ENCODE measurements at places on chromosomes 6 and 20.

DNA sequence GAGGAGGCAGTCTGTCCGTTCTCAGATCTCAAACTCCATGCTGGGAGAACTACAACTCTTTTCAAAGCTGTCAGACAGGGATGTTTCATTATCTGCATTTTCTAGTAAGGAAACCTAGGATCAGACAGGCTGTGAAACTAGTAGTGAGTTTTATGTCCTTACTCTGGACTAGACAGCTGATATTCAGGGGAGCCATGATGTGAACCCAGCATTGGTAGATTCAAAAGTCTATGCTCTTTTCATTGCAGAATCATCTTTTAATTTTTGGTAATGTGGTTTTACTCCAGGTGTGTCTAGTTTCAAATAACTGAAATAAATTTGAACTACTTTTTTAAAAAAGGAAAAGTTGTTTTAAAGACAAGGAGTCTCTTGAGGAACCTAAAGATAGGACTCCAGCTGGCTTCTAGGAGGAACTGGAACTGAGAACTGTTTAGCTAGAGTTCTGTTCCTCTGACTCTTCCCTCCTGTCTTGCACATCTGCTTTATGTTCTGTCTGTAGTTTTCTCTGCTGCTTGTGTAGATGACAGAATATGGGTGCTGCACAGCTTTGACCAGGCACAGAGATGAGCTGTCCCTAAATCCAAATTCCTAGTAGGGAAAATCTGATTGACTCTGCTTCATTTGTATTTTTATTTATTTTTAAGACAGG is 27.8 kb upstream of the RNF144B start:
- DNase-seq: no peak

GRCh38 chr6:149421132-149421531 is 21.1 kb downstream of the SUMO4 start:
- no peak for DNase-seq

GRCh38 chr20:50292591-50293283 is 102.1 kb downstream of the CEBPB start:
- DNase-seq: peak; percentile 94

- DNase-seq: no peak
Observed at GRCh38 chr6:168208854-168209253, 110.7 kb downstream of the DACT2 start.

DNA sequence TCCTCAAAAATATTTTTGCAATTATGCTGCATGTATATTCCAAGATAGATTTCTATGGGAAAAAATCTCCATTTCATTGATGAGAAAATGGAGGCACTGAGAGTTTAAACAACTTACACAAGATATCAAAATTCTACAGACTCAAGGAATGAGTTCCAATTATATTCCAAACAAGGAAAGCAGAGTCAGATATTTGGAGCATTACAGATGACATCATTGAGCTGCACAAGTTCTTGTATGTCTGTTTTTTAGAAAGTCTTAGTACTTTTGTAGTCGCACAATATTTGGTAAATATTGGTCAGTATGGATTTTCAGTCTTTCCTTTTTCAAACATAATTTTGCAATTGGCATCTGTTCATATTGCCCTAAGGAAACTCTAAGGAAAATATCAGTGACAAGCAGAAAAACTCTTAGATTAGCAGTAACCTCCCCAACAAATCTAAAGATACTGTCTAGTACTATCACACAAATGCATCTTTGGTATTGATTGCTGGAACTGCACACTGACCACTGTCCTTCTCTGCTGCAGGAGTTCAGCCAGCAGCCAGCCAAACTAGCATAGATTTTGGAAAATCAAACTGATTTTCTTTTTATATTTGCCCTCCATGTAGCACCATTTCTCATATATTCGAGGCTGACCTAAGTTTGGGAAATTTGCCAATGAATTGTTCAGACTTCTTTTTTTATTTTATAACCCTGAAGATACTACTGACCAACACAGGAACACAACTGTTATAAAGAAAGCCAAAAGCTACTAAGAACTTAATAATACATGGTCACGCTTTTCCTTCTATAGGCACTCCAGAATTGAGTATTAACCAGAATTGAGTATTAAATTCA is 51.7 kb upstream of the TBX18 start:
- no peak for DNase-seq

GRCh38 chr20:17565169-17565845 is 4.6 kb upstream of the DSTN start:
- no peak for DNase-seq

DNA sequence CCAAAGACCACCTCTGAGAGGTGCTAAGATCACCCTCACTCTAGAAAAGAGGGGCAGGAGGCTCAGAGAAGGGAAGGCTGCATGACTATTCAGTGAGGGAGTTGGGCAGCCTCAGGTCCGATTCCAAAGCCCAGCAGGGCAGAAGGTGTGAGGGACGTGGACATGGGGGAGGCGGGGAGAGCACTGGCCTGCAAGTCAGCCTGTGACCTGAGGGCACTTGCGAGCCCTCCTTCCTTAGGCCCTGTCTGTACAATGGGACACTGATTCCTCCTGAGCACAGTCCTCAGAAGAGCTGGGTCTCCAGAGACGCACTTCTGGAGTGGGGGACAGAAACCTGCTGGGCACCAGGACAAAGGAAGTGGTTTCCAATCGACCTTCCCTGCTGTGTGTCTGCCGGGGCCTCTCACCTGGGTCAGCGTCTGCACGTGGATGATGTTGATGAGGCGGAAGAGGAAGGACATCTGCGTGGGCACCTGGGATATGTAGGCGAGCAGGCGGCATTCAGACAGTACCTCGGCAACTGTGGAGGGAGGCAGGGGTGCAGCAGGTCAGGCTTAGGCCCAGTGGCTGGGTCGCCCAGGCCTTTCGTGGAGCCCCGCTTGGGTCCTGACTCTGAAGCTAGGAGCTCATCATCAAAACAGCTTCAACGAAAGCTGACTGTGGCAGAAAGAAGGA is 48.5 kb downstream of the MYH7B start:
- no peak for DNase-seq

DNA sequence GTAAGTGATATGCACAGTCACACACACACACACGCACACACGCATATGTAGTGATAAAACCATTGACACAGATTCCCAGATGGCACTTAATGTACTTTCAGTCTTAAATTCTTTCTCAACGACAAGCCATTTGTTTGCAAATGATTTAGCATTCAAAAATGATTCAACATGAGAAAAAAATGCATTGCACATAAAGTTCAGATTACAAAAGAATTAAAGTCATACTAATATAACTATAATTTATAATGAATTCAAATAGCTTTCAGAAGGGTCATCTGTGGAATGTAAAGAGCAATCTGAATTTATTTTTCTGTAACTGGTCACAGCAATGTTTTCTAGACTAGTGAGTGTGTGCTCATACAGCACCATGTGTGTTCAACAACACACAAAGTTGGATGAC is 521.6 kb upstream of the ZNF337 start:
- DNase-seq: no peak

GRCh38 chr6:46203391-46204177 is 32.8 kb upstream of the ENPP5 start:
- DNase-seq: no peak

GRCh38 chr6:11689847-11690246 is 88.8 kb downstream of the ADTRP start:
- no peak for DNase-seq

DNA sequence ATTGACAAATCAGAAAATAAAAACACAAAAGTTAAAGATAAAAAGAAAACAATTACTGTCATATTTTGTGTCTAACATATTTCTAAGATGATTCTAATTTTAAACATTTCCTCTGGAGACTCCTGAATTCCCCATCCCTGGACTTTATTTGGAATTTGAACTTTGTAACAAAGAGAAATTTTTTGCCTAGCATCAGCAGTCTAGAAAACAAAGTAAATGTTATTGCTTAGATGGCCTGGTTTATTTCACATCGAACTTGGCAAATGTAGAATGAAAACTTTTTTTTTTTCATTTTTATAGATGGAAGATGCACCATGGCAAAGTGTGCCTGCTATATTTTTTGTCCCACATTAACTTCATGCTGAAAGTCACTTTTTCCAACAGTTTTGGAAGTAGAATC is 159.1 kb downstream of the TBX18 start:
- no peak for DNase-seq

DNA sequence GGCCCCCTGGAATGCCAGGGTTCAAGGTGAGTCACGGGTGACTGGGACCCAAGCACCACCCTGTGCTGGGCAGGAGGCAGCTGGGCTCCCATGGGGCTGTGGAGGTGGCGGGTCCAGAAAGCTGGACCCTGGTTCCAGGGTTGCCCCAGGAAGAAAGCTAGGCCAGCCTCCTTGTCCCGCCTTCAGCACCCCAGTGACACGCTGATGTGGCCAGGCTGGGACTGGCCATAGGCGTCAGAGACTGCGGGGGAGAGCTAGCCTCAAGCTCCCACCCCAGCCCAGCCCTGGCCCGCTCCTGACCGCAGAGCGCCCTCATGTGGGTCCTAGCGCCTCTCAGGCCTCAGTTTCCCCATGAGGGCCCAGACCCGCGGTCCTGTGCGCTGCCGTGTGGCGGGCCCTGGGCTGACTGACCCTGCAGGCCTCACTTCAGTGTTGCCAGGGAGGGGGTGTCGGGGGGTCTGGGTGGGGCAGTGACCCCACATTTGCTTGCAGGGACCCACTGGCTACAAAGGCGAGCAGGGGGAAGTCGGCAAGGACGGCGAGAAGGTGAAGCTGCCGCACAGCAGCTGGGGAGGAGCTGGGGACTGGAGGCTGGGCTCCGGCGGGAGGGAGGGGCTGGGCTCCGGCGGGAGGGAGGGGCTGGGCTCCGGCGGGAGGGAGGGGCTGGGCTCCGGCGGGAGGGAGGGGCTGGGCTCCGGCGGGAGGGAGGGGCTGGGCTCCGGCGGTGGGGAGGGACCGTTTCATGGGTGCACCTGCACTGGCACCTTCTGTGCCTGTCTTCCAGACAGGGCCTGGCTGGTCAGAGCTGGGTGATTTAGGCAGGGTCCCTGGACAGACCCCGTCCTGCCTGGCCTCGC is 7.9 kb downstream of the COL9A3 start:
- no peak for DNase-seq

- DNase-seq: no peak
Observed at GRCh38 chr6:39669973-39670342, 55.2 kb downstream of the KIF6 start.

DNA sequence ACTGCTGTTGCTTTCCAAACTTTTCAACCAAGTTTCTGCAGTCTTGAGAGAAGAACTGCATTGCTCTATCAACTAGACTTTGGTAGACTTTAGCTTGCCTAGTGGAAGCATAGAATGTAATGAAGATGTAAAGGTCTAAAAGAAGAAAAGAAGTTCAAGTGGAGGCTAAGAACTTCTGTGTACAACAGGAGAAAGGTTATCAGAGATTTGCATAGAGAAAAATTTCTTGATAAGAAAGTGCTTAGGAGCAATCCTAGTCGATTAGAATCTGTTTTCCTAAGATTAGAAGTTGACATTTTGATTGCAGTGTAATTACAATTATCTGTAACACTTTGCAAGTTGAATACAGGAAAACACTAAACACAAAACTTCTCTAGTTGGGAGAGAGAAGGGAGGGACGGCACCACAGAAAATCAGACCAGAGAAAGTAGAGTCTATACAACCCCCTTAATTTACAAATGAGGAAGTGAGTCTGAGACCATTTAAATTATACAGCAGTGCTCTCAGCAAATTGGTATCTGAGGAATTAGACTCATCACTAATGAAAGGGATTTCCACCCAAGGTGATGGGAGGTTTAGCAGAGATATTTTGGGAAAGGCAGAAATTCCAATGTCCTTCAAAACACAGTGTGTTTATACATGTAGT is 194.3 kb upstream of the MARCKS start:
- DNase-seq: no peak

- DNase-seq: no peak
Observed at GRCh38 chr6:94401311-94401710, 982.0 kb upstream of the EPHA7 start.

- DNase-seq: no peak
Observed at GRCh38 chr6:14443629-14444268, 326.2 kb downstream of the CD83 start.

GRCh38 chr6:80523531-80523997 is 417.1 kb downstream of the BCKDHB start:
- no peak for DNase-seq

DNA sequence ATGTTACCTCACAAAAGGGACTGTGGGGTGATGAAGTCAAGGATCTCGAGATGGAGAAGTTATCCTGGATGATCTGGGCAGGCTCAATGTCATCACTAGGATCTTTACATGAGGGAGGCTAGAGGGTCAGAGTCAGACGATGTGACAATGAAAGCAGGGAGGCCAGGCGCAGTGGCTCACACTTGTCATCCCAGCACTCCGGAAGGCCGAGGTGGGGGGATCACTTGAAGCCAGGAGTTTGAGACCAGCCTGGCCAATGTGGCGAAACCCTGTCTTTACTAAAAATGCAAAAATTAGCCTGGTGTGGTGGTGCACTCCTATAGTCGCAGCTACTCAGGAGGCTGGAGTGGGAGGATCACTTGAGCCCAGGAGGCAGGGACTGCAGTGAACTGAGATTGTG is 68.8 kb downstream of the TTLL2 start:
- no peak for DNase-seq

DNA sequence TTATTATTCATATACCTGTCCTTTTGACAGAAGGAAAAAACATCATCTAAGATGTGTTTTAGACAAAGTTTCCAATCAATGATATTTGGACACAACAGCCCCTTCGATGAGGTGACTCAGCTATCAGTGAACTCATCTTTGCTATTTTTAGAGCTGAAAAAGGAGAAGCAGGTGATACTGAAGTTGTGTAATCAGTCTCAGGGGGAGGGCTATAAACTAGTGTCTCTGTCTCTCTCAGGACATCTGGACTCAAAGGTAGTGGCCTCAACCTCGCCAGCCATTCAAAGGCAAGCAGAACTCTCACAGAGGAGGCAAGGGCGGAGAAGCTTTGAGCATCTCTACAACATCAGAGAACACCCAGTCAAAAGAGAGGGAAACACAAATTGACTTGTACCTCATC is 135.4 kb downstream of the BFSP1 start:
- no peak for DNase-seq

GRCh38 chr20:3814928-3815495 is 5.3 kb upstream of the AP5S1 start:
- DNase-seq: no peak

DNA sequence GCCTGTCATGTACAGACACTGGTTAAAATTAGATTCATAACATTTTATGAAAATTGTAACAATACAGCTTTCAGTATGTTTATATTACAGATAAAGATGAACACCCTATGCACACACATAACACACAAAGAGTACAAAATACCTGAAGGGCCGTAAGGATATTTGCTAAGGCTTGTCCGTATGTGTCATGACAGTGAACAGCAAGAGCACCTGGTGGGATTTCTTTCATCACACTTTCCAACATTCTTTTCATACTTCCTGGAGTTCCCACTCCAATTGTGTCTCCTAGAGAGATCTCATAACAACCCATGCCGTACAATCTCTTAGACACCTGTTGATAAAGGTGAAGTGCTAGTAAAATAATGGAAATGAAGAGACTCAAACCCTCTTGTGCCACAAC is 83.7 kb downstream of the HMGCLL1 start:
- no peak for DNase-seq

GRCh38 chr20:32626859-32627636 is 41.9 kb upstream of the NOL4L start:
- no peak for DNase-seq

GRCh38 chr6:54801244-54801643 is 45.3 kb upstream of the FAM83B start:
- no peak for DNase-seq

- no peak for DNase-seq
Observed at GRCh38 chr6:138264372-138264880, 46.1 kb upstream of the PBOV1 start.

GRCh38 chr6:83847179-83847578 is 6.0 kb upstream of the RIPPLY2 start:
- DNase-seq: no peak

GRCh38 chr20:52814371-52814770 is 157.8 kb upstream of the TSHZ2 start:
- no peak for DNase-seq
